Central memory CD8-positive, alpha-beta T cell (primary cell): ENCODE measurements at places on chromosomes 16 and 17.

- no peaks in the 10 kb centered on the region for H3K4me1 ChIP-seq
- H3K36me3 ChIP-seq = no peaks in the 10 kb centered on the region
- H3K27me3 ChIP-seq = peaks cover 9% of the 10 kb centered on the region
- H3K4me3 ChIP-seq = no peak overlapping the region
- DNase-seq = no peak
Observed at GRCh38 chr16:86186313-86186712, 287.4 kb downstream of the IRF8 start.

DNA sequence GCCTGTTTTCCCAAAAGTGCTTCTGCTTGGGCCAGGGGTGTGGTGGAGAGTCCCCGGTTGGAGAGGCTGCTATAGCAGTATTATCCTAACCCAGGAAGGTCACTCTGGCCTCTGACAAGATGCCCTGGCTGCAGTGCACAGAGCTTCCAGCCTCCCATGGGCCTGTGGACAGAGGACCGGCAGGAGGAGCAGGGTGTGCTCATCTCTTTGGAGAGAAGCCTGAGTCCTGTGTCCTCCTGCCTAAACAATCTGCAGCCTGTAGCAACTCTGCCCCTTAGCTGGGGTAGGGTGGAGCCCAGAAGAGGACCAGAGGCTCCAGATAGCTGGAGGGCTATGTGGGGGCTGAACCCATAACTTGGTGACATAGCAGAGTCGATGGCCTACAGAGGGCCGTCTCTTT, 78.0 kb downstream of the MPRIP start:
- DNase-seq = no peak
- peak overlapping the region; percentile 20 for H3K4me3 ChIP-seq
- no peaks in the 10 kb centered on the region for H3K27me3 ChIP-seq
- peaks cover 81% of the 10 kb centered on the region for H3K4me1 ChIP-seq
- peaks cover 6% of the 10 kb centered on the region for H3K36me3 ChIP-seq

DNA sequence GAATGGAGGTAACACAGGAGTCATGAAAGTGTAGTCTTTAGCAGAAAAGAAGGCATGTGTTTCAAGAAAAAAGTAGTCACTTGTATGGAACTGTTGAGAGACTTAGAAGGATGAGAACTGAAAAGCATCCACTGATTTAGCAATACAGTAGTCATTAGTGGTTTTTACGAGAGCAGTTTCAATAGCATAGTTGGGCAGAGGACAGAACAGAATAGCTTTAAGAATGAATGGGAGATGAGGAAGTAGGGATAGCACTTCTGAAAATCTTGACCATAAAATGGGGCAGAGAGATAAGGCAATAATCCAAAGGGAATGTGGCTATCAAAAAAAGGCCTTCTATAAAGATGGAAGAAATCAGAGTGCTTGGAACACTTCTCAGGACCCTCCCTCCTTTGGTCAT, 64.8 kb upstream of the C17orf78 start:
- no peaks in the 10 kb centered on the region for H3K27me3 ChIP-seq
- peak overlapping the region; percentile 14 for H3K27ac ChIP-seq
- no peak for DNase-seq
- H3K4me3 ChIP-seq = no peak overlapping the region

GRCh38 chr17:75694536-75694935, 26.7 kb upstream of the ITGB4 start:
- DNase-seq = no peak
- H3K27ac ChIP-seq = no peak overlapping the region
- H3K27me3 ChIP-seq = no peaks in the 10 kb centered on the region
- peaks cover 37% of the 10 kb centered on the region for H3K4me1 ChIP-seq
- peaks cover 38% of the 10 kb centered on the region for H3K36me3 ChIP-seq
- H3K4me3 ChIP-seq = no peak overlapping the region

- no peaks in the 10 kb centered on the region for H3K4me1 ChIP-seq
- DNase-seq = no peak
- H3K27me3 ChIP-seq = peaks cover 25% of the 10 kb centered on the region
- peaks cover 2% of the 10 kb centered on the region for H3K36me3 ChIP-seq
- H3K27ac ChIP-seq = no peak overlapping the region
- no peak overlapping the region for H3K4me3 ChIP-seq
Observed at GRCh38 chr16:4924593-4925292, 12.2 kb downstream of the PPL start.

- H3K36me3 ChIP-seq = no peaks in the 10 kb centered on the region
- peaks cover 11% of the 10 kb centered on the region for H3K4me1 ChIP-seq
- H3K27ac ChIP-seq = no peak overlapping the region
- H3K4me3 ChIP-seq = no peak overlapping the region
- no peak for DNase-seq
- H3K27me3 ChIP-seq = no peaks in the 10 kb centered on the region
Observed at GRCh38 chr16:56204816-56205215, 13.5 kb downstream of the GNAO1 start.

DNA sequence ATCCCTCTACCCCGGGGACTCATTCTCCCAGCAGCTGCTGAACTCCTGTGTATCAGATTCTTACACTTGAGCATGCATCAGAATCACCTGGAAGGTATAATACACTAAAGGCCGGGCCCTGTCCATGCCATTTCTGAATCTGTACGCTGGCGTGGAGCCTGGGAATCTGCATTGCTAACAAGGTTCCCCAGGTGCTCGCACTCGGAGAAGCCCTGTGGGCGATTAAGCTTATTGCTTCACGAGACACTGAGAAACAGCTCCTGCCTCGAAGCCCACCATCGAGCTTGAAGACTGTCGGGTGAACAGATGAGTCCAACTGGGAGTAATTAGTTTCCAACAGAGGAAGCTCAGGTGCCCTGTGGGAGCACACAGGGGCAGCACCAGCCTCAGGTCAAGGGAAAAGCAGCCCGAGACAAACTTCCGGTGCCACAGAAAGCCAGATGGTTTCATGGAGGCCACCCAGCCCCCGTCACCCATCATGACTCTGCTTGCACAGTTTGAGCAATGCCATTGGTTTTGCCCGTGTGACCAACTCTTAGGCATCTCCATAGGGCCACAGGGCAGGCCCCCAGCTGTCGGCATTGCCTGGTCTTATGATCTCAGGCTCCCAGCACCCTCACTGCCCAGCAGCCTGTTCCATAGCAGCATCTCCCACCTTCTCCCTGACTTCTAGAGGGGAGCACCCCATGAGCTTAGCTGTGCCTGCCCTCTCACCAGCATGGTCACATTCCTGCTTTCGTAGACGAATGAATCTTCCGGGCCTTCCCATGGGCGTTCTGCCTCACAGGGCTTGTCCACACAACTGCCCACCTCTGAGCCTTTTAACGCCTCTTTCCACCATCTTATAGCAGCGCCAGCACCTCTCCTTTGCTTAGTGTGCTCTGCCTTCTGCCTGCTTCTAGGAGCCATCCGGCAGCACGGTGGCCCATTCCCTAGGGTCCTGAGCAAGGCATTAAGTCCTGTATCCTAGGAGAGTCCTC, 10.9 kb downstream of the CTRB2 start:
- H3K4me1 ChIP-seq = peaks cover 7% of the 10 kb centered on the region
- no peak overlapping the region for H3K4me3 ChIP-seq
- H3K27ac ChIP-seq = no peak overlapping the region
- no peaks in the 10 kb centered on the region for H3K36me3 ChIP-seq
- peaks cover 50% of the 10 kb centered on the region for H3K27me3 ChIP-seq
- DNase-seq = no peak

- no peak overlapping the region for H3K27ac ChIP-seq
- H3K27me3 ChIP-seq = peaks cover 21% of the 10 kb centered on the region
- H3K4me3 ChIP-seq = no peak overlapping the region
- DNase-seq = no peak
- no peaks in the 10 kb centered on the region for H3K36me3 ChIP-seq
Observed at GRCh38 chr17:76635659-76636360, 7.7 kb downstream of the ST6GALNAC1 start.

- H3K27ac ChIP-seq = no peak overlapping the region
- no peak overlapping the region for H3K4me3 ChIP-seq
- H3K27me3 ChIP-seq = no peaks in the 10 kb centered on the region
- H3K4me1 ChIP-seq = no peaks in the 10 kb centered on the region
- no peak for DNase-seq
Observed at GRCh38 chr17:60229188-60229802, 79.5 kb downstream of the CA4 start.

GRCh38 chr16:24352746-24353145, 96.6 kb downstream of the CACNG3 start:
- H3K27me3 ChIP-seq = peaks cover 40% of the 10 kb centered on the region
- no peaks in the 10 kb centered on the region for H3K4me1 ChIP-seq
- DNase-seq = no peak

DNA sequence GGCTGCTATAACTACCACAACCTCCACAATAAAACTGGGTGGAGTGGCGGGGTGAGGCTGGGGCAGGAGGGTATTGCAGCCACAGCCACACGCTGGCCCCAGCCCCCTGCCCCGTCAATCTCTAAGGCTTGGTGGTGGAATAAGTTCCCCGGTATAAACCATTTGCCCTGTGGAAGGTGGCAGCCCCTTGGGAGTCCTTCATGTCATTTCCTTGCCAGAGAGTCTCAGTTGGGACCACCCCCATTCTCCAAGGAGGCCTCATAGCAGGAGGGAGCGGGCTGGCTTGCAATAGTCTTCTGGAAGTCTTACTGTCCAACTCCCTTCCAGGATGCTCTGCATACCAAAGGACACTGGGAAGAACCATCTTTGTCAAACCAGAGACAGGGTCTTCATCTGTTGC, 19.4 kb downstream of the CD300A start:
- no peaks in the 10 kb centered on the region for H3K27me3 ChIP-seq
- H3K4me3 ChIP-seq = no peak overlapping the region
- H3K27ac ChIP-seq = no peak overlapping the region
- peaks cover 20% of the 10 kb centered on the region for H3K36me3 ChIP-seq
- peaks cover 53% of the 10 kb centered on the region for H3K4me1 ChIP-seq

- H3K27me3 ChIP-seq = no peaks in the 10 kb centered on the region
- H3K27ac ChIP-seq = no peak overlapping the region
- H3K4me1 ChIP-seq = peaks cover 34% of the 10 kb centered on the region
- no peak for DNase-seq
Observed at GRCh38 chr17:74763565-74764387, 12.4 kb downstream of the NAT9 start.

GRCh38 chr17:75252039-75252816, 9.2 kb downstream of the GGA3 start:
- peaks cover 68% of the 10 kb centered on the region for H3K4me1 ChIP-seq
- H3K4me3 ChIP-seq = peak overlapping the region; percentile 61
- no peak for DNase-seq
- H3K27me3 ChIP-seq = no peaks in the 10 kb centered on the region

DNA sequence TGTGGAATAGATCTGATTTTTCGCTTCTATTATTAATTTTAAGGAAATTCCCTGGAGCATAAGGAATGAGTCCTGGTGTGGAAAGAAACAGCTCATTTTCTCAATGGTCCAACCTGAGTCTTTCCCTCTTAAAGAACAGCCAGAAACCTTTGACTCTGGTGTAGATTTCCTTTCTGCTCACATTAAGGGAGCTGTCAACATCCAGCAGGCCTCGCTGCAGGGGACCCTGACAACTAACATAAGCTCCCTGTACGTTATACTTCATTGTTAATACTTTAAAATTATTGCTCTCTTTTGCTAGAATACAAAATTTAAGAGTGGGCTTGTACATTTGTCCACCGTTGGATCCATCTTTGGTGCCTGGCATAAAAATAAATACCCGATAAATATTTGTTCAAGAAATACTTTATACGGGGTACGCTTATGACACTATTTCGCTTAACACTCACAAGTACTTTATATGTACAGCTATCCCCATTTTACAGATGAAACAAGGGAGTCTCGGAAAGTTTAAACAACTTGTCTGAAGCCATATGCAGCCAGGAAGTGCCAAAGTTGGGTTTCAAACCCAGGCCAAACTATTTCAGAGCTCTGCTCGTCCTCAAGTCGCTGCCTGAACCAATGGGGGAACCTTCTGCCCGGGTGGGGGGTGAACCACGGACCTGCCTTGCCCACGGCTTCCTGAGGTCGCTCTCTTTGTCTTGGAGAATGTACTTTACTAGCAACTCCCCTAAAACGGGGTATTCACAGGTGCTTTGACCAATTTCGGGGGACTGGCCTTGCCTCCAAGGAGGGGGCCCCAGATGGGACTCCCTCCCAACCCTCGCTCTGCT, 611 bp downstream of the SMARCE1 start:
- H3K4me3 ChIP-seq = peak overlapping the region; percentile 97
- H3K27ac ChIP-seq = peak overlapping the region; percentile 100
- no peak for DNase-seq

DNA sequence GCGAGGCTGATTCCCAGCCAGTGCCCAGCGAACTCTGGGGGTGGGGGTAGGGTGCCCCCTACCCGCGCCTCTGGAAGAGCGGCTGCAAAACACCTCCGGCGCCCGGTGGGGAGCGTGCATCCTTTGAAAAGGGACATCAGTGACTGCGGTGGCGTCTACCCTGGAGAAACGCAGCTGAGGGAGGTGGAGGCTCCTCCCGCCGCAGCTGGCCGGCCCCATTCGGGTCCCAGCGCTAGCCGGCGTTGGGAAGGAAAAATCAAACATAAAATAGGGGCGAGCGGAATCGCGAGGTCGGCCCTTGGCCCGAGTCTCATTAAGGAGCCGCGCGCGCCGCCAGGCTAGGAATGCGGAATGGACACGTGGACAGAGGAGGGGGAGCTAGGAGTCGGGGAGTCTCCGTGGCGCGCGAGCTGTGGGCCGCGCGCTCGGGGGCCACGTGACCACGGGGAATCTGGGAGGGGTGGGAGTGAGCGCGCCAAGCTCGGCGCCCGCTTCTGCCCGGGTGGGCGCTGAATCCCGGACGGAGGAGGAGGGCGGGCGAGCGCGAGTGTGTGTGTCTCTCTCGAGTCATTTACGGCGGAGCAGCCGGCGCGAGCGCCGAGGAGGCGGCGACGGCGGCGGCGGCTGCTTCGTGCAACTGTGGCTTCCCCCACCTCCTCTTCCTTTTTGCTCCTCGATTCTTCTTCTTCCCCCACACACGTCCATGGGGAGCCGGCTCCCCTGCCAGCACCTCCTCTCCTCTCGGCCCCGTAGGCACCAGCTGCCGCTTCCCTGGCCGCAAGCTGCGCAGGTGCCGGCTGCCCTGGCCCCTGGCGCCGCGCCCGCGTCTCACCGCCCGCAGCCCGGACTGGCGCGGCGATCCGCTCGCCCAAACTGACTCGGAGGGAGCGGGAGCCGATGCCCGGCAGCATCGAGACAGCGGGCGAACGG, at the start of gene TMEM132E:
Gene TMEM132E, plus strand, starts transcription at position 566 of the 930 bp plus-strand sequence. CDS start 1,495 bp downstream, outside the sequence.
- no peak for DNase-seq
- peaks cover 85% of the 10 kb centered on the region for H3K27me3 ChIP-seq
- H3K4me1 ChIP-seq = peaks cover 13% of the 10 kb centered on the region
- H3K4me3 ChIP-seq = peak within 1 kb of the TSS; percentile 73
- H3K27ac ChIP-seq = no peak within 1 kb of the TSS

DNA sequence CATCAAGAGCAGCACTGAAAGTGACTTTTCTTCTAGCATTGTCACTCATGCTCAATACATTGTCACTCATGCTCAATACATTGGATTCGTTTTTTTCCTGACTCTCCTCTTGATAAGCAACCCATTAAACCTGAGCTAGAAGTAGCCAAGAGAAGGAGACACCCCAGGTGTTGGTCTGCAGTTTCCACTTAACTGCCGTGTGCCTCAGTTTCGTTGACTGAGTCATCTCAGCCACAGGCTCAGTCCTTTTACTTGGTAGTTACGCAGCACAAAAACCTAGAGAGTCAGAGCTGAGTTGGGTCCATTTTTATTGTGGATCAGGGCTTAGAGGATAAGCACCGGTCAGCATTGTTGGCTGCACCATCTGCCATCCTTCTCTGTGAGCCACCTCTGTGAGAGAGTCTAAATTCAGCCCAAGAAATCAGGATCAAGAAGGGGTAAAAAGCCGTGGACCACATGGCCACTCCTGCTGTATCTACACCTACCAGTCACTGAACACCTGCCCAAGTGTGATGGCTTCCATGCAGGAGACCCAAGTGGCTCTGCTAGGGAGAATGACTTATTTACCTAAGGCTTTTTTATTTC, 11.3 kb downstream of the GINS2 start:
- H3K4me1 ChIP-seq = peaks cover 11% of the 10 kb centered on the region
- no peak overlapping the region for H3K27ac ChIP-seq
- H3K27me3 ChIP-seq = no peaks in the 10 kb centered on the region
- DNase-seq = no peak
- H3K36me3 ChIP-seq = peaks cover 33% of the 10 kb centered on the region
